ENCODE measurements at places on chromosomes 11 and 22.

DNA sequence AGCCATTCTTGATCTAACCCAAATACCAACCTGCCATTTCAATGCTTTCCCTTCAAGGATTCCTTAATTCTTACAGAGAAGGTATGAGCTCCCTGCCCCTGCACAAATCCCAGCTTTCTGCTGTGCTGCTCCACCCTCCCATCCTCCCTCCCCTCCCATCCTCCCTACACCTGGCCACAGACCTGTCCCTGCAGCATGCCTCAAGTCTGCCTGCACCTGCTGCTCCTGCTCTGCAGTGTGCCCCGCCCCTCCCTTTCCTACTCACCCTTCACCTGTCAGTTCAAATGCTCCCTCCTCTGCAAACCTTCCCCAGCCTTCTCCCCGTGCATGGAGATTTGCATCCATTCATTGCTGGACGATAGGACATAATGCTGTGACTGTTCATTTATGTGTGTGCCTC lies 139.9 kb upstream of the NARS2 start:
- DNase-seq: peak; percentile 26

GRCh38 chr11:69170704-69171103 lies 15.0 kb downstream of the SMIM38 start:
- DNase-seq: peak; percentile 50

GRCh38 chr11:10439351-10439750 lies 15.7 kb upstream of the AMPD3 start:
- DNase-seq: no peak

DNA sequence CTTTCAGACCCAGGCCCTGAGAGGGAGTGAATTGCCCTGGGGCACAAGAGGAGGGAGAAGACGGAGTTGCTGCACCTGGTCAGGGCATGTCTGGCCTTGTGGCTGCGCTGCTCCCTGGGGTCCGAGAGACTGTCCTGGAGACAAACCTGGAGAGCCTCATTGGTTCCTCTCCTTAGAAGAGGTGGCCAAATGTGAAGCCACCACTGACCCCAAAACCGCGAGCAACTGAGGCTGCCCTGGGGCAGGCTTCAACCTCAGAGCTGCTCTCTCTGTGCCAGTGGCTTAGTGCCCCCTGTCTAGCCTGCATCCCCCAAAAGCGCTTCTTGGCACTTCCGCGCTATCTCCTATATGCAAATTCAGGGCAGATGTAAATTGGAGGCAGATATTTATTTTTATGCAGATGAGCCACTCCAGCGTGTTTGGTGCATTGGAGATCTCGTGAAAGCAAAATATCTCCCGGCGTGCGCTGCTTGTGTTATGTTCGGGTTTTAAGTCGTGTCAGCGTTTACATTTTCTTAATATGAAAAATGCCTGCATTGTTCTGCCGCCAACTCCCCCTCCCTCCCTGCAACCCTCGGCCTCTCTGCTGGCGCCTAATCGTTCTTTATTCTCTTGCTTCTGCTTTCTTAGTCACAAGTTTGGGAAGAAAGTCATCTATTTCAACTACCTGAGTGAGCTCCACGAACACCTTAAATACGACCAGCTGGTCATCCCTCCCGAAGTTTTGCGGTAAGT lies 69.5 kb downstream of the ARHGAP8 start:
- no peak for DNase-seq

DNA sequence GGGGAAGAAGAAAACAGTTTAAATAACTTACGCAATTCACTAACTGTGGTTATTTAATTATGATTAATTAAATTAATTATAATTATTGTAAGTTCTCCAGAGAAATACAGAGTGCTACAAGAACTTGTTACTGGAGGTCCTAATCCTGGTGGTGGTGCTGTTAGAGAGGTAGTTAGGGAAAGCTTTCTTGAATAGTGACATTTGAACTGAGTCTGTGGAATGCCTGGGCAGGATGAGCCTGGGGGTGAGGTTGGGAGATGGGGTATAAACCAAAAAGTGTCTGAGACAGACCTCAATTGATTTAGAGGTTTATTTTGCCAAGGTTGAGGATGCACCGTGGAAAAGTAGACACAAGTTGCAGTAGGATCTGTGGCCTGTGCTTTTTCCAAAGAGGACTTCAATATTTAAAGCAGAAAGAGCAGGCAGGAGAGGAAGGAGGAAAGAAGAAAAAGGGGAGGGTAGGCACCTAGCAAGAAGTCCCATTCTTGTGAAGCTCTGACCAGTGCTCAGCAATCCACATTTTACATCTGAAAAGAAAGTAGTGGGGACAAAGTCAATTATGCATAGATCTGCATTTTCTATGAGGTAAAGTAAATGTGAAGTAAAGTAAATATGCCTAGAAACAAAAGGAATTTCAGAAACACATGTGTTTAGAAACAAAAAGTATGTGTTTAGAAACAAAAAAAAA lies 4.4 kb upstream of the ZNF202 start:
- DNase-seq: no peak

GRCh38 chr22:39251762-39252460 lies 7.1 kb upstream of the PDGFB start:
- DNase-seq: peak; percentile 15

DNA sequence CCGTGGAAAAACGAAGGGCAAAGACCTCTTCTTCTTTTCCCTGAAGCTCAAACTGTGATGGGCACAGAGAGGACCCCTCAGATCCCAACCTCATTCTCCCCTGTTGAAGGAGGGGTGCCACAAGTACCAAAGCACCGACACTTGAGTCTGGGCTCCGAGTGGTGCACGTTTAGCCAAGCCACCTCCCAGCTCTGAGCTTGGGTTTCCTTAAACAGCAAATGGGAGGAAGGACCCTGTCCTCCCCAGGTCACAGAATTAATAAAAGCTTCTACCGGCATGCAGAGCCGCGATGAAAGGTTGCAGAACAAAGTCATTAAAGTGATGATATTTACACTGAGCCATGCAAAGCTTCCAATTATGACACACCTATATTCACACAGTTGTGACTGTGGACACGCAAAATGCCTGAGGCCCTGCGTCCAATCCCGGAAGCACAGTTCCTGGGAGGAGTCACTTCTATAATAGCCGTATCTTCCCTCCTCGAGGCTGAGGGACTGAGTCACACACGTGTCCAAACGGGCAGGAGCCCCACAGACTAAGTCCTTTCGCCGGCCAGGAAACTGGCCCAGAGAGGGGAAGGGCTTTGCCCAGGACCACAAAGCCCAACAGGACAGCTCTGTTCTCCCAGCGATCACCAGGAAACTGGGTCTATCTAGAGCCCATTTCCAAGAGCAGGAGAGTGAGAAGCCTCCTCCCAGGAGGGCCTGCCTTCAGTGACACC lies 922 bp upstream of the CSNK1E start:
- DNase-seq: peak; percentile 60

GRCh38 chr11:6320411-6321155 lies at the start of gene CAVIN3:
Gene CAVIN3, minus strand, starts transcription at chr11:6320501. Its CDS starts 25 bp downstream, at chr11:6320476.
- no peak for DNase-seq

DNA sequence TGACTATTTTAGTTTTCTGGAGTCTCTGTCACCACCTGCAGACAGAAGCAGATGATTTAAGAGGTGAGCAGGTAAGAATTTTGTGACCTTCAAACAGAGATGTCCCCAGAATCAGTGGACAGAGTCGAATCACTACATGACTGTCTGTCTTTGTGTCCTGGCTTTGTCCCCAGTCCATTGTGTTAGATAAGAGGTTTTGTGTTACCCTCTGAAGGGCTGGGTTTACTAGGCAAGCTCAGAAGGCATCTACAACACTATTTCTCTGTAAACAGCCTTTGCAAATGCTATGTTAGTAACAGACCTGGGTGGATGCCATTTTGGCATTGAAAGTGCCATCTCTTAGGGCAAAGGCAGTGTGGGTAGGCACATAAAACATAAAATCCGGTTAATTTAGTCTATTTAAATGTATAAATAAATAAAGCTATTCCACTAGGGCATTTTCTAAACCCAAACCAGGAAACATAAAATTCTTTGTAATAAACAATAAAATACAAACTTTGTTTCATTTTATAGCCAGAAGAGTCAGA lies 40.3 kb upstream of the CADM1 start:
- no peak for DNase-seq

GRCh38 chr11:19673924-19674729 lies 38.5 kb upstream of the NAV2 start:
- DNase-seq: no peak

DNA sequence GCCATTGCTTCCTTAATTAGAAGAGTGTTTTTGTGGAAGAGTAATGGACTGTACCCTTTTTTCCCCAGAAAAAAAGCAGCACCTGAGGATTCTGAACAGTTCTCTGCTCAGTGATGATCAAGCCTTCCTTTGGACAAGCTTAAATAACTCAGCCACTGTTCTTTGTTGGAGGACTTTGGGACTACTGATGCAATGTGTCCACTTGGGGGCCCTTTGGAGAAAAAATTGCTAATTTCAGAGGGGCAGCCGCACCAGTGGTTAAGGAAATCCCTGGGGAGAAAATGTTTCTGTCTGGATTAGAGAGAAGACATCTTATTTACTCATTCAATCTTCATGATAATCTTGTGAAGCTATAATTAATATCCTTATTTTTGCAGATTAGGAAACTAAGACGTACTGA lies 5.3 kb upstream of the KMT2A start:
- DNase-seq: no peak

DNA sequence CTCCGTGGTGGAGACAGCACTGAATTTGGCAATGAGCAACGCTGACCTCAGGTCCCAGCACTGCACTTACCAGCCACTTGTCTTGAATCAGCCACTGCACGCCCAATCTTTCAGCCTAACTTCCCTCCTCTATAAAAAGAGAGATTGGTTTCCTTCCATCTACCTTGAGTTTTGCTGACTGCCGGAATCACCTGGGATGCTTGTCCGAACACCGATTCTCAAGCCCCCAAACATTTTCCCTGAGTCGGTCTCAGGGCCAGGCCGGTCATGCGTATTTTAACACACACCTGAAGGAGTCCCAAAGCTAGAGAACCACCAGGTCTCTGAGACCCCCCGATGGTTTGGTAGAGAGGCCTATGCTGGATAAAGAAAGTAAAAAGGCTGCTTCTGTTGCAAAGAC lies 131.5 kb downstream of the SPATA19 start:
- DNase-seq: no peak

GRCh38 chr11:116415095-116415494 lies 357.7 kb downstream of the BUD13 start:
- DNase-seq: no peak

DNA sequence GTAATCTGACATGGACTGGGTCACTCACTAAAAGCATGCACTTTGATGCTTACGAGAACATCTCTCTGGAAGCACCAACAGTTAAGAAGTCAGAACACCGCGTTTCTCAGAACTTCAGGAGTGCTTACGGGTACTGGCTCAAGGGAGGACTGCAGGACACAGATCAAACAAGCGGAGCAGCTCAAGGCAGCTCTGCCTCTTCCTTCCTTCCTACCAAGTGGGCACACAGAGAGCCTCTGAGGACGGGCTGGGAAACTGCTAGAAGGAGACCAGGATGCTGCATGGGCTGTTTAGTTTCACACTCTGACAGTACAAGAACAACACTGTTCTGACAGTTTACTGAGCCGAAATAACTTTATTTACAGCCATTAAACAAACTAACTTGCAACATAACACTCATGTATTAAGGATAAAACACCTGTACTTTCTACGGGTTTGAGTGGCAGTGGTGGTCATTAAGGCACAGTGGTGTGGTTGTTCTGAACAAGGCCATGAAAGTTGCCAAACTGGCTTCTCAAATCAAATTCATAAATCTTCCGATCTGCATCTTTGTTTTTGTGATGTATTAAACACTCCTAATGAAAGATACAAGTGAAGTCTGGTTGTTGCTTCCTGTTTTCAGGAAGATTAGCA lies 37.5 kb downstream of the ARFGAP3 start:
- no peak for DNase-seq

DNA sequence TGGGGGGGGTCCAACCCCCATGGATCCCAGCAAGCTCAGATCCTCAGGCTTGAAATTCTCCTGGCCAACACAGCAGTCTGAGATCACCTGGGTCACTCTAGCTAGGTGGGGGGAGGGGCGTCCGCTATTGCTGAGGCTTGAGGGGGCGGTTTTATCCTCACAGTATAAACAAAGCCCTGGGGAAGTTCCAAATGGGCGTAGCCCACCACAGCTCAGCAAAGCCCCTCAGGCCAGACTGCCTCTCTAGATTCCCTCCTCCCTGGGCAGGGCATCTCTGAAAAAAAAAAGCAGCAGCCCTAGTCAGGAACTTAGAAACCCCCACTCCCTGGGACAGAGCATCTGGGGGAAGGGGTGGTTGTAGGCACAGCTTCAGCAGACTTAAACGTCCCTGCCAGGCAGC lies 16.7 kb downstream of the TRPC6 start:
- no peak for DNase-seq

DNA sequence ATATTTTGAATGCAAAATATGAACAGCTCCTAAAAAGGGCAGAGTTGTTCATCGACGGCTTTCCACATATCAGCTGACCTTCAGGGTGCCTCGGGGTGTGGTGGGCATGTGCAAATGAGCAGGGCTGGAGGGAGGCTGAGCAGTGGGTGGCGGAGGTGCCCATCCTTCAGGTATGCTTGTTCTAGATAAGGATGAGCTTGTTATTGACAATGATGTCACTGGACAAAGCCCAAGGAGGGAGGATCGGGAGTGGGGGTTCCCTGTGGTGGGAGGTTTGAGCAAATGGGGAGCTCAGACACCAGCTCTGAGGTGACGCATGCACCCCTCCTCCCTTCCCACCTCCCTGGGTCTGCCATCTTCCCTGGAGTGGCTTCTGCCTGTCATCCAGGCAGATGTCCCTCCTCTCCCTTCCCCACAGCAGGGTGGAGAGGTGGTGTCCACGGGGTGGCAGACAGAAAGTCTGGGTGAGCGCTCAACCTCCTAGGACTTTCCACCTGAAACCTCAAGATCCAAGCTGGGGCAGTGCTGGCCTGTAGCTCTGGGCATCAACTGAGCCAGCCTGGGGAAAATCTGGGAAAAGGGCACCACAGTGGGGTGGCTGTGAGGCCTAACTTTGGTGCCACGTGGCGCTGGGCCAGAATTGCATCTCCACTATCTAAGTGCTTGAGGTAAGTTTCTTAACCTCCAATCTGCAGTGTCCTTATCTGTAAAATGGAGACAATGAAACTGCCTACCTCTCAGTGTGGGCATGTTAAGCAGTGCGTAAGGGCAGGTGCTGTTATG lies 106.3 kb upstream of the THY1 start:
- no peak for DNase-seq

- no peak for DNase-seq
Measured at GRCh38 chr11:131902421-131902820, 532.0 kb downstream of the NTM start.

DNA sequence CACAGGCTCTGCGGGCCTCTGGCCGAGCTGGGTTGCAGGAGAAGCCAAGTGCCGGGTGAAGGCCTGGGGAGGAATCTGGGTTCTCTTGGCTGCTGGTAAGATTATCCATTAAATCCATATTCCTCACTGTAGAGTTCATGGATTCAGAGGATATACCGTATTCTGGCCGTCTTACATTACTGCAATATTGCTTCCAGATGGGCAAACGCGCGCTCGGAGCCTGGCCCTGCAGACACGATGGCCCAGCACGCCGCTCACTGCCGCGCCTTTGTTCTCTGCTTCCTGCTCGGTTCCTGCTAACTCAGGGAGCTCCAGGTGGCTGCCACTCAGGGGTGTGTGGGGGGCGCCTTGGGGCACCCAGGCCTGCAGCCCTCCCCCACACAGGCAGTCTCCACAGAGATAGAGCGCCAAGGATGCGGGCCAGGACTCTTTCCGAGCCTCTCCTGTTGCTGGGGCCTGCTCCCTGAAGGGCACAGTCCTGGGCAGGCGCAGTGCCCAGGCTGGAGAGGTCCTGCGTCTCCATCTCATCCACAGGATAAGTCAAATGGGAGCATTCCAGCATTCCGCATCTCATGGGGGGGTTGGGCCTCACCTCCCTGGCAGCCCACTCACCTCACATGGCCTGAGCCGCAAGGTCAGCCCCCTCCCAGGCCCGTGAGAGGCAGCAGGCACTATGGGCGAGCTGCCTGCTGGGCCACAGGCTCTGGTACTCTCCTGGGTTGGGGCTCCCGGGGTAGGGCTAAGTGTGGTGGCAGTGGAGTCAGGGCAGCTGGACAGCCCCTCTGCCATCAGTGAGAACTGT lies 14.1 kb upstream of the KCNQ1OT1 start:
- no peak for DNase-seq

Measured in SHP77 treated with DMSO at 0.1 percent for 48 hours (cell line).